Activated CD4-positive, alpha-beta memory T cell treated with anti-CD3 and anti-CD28 coated beads for 36 hours (primary cell): ENCODE measurements at places on chromosomes 5 and 9. TPM values are rescaled to one million over a fixed set of nuclear protein-coding genes. Genes with fewer than 3 reads are reported as not detected.

PRDM9 gene
- not detected for total RNA-seq

SAXO1 gene
- total RNA-seq = 0.31 TPM

SPINK6 gene
- not detected for total RNA-seq

DNA sequence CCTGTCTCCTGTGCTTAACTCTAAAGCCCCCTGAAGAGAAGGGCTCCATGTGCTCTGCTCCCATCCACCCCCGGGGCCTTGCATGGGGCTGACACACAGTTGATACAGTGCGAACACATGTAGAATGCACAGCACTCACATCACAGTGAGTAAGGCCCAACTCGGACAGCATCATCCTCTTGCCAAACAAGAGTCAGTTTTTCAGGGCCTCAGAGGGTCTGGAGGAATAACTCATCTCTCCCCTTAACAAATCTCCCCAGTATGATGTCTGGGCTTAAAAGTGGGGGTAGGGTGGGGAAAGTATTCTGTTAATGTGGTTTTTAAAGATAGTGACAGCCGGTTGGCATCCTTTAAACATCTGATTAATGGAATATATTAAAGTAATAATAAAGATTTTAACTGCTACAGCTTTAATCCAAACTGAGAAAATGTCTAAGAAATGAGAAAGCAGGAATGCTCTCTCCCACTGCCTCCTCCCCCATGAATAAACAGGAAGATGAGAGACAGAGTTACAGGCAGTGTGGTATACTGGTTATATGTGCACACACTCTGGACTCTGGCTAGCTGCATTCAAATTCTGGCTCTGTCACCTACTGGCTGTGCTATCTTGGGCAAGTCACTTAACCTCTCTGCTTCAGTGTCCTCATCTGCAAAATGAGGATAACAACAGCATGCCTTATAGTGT is 22.5 kb downstream of the APBA1 start:
- H3K27me3 ChIP-seq = peaks cover 8% of the 10 kb centered on the region
- no peak overlapping the region for H3K4me3 ChIP-seq
- H3K27ac ChIP-seq = no peak overlapping the region

GRCh38 chr9:72527801-72528195 is 6.4 kb downstream of the TMC1 start:
- peak overlapping the region; percentile 93 for H3K27ac ChIP-seq
- H3K4me1 ChIP-seq = peaks cover 42% of the 10 kb centered on the region
- no peak for DNase-seq

DNA sequence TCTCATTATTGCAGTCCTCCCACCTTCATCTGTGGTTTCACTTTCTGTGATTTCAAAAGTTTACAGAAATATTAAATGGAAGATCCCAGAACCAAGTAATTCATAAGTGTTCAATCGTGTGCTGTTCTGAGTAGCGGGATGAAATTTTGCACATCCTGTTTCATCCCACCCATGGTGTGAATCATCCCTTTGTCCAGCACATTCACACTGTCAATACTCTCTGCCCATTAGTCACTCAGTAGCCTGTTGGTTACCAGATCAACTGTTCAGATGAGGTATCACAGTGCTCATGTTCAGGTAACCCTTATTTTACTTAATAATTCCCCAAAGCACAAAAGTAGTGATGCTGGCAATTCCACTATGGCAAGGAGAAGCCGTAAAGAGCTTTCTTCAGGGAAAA is 26.8 kb downstream of the FAM81B start:
- DNase-seq = no peak
- no peaks in the 10 kb centered on the region for H3K36me3 ChIP-seq
- no peaks in the 10 kb centered on the region for H3K4me1 ChIP-seq
- H3K27ac ChIP-seq = no peak overlapping the region
- no peaks in the 10 kb centered on the region for H3K27me3 ChIP-seq

- H3K4me1 ChIP-seq = no peaks in the 10 kb centered on the region
- no peaks in the 10 kb centered on the region for H3K36me3 ChIP-seq
- H3K27ac ChIP-seq = no peak overlapping the region
- no peak for DNase-seq
Measured at GRCh38 chr5:149801307-149801990, 71.3 kb downstream of the PPARGC1B start.

DNA sequence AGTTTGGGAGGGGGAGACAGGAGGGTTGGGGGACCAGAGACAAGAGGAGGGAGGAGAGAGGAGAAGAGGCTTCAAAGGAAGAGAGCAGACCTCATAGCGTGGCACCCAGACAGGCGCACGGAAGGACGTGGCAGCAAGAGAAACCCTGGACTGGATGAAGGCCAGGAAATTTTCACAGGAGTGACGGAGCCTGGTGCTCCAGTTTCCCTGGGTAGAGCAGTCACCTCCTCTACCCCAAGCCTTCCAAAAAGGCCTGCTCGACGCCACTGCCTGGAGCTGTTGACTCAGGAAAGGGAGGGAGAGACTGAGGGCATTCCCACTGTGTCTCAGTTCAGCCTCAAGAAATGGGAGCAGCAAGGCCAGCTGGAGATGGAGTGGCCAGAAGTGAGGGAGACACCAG is 19.3 kb downstream of the AK8 start:
- no peak overlapping the region for H3K4me3 ChIP-seq
- H3K27me3 ChIP-seq = peaks cover 21% of the 10 kb centered on the region
- H3K27ac ChIP-seq = no peak overlapping the region
- no peaks in the 10 kb centered on the region for H3K4me1 ChIP-seq
- H3K36me3 ChIP-seq = no peaks in the 10 kb centered on the region
- DNase-seq = no peak

GRCh38 chr5:79973511-79973910 is 17.6 kb downstream of the MTX3 start:
- H3K27me3 ChIP-seq = peaks cover 3% of the 10 kb centered on the region
- H3K4me3 ChIP-seq = no peak overlapping the region
- peaks cover 24% of the 10 kb centered on the region for H3K36me3 ChIP-seq
- DNase-seq = no peak

DNA sequence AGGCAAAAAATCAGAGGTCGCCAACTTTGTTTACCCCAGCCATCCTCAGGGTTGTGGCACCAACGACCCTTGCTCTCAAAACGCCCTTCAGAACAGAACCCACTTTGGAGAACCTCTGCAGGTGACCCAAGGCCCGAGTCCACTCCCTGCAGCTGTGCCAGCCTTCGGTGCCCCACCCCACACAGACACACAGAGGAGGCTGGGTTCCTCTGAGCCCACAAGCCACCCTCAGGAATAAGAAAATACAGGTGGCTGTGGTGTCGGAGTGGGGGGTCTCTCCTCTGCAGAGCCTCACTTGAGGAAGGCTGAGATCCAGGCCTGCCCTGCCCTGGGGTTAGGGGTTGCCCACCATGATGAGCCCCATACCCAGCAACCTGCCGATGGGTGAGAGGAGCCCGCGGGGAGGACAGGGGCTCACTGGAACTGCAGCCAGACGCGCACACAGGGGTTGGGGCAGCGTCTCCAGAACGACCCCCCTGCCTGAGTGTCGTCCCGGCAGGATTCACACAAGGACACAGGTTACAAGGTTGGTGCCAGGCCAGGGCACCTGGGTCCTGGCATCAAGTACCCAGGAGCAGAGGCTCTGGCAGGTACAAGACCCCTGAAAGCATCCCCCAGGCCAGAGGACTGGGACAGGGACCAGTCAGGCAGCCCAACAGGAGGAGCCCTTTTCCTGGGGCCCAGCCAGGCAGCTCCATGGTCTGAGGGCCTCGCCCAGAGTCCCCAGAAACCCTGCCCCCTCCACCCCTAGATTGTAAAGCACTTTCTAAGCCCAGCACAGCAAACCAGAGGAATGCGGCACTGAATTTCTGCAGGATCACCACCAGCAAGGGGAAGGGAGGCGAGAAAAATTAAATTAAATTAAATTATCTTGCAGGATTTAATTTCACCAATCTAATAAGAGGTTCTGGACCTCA is 40.0 kb downstream of the NACC2 start:
- H3K27ac ChIP-seq = no peak overlapping the region
- peaks cover 17% of the 10 kb centered on the region for H3K4me1 ChIP-seq
- H3K27me3 ChIP-seq = peaks cover 3% of the 10 kb centered on the region
- no peak overlapping the region for H3K4me3 ChIP-seq
- no peak for DNase-seq
